ENCODE measurements at places on chromosomes 13 and 19.
A peak's percentile ranks its signal among the peaks of the same experiment; 100 is the strongest.

DNA sequence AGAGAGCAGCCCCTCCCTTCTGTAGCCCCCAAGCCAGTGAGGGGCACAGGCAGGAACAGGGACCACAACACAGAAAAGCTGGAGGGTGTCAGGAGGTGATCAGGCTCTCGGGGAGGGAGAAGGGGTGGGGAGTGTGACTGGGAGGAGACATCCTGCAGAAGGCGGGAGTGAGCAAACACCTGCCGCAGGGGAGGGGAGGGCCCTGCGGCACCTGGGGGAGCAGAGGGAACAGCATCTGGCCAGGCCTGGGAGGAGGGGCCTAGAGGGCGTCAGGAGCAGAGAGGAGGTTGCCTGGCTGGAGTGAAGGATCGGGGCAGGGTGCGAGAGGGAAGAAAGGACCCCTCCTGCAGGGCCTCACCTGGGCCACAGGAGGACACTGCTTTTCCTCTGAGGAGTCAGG, 4.2 kb downstream of the KLK3 start:
- no peak for DNase-seq

DNA sequence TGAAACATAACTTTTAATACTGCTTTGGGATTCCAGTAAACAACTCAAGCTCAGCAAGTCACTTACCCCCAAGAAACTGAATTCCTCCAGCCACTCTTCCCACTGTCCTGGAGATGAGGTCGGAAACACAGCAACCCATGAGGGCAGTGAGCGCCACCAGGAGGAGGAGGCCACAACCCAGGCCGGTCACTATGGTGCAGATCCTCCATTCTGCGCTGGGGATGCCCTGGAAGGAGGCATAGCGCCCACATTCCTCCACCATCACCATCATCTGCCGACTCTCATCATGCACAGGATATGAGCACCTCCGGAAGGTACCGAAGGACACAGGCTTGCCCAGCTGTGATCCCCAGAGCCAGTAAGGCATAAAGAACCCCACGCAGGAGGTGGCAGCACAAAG, 2.2 kb downstream of the LHFPL6 start:
- no peak for DNase-seq

DNA sequence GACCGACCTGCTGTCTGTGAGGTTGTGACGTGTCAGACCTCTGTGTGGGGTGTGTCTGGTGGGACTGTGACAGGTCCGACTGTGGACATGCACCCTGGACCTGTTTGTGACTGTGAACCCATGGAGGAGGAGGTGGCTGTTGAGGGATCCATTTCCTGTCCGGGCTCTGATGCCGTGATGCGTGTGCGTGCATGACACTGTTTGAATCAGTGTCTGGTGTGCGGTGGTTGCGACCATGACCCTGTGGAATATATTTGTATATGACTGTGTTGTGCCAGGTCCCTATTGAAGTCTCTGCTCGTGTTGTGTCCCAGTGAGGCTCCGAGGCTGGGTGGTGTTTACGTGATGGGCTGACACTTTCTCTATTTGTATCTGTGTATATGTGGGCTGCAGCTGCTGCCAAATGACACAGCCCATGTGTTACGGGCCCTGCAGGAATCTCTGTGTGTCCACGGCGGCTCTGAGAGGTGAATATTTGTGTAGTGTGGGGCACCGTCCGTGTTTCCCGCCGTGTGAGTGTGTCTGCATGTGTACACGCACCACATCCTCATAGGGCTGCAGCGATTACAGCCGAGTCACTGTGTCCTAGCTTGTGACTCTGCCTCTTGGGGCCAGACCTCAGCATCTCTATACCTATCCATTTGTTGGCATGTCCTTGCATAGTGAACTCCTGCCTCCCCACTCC, 18.3 kb downstream of the CCDC97 start:
- DNase-seq = no peak

DNA sequence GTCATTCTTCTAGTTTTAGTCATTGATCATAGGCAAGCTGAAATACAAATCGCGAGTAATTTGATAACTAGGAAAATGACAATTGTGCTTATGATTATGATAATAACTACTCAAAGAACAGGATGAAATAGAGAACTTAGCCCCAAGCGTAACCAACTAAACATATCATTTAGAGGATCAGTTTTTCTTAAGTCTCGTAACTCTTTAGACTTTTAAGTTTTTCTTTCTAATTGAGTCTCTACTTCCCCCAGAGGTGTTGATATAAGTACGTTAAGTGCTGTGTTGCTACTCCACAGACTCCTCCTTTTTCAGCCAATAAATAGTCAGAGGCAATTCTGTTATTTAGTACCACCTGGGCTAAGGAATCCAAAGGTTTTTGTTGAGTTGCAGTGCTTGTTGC, 96.3 kb downstream of the NHLRC3 start:
- no peak for DNase-seq

GRCh38 chr19:17538684-17539237, 16.7 kb upstream of the COLGALT1 start:
- DNase-seq = no peak

GRCh38 chr19:17754634-17755442, 3.6 kb downstream of the FCHO1 start:
- DNase-seq = no peak

- no peak for DNase-seq
Observed at GRCh38 chr13:30974350-30974749, 41.9 kb downstream of the TEX26 start.

DNA sequence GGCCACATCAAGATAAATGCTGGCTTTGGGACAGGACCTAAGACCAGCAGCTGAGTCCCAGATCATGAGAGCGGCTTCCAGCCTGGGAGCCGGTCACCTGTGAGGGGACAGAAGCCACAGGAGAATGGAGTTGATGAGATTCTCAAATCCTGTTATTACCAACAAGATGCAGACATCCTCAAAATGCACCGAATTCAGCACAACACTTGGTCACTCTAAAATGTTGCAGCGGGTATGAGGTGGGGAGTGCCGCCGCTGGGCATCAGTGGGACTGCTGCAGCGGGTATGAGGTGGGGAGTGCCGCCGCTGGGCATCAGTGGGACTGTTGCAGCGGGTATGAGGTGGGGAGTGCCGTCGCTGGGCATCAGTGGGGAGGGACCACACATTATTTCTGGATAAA, 21.2 kb downstream of the RANBP3 start:
- no peak for DNase-seq

GRCh38 chr19:35045667-35046300, 4.3 kb downstream of the HPN start:
- no peak for DNase-seq

DNA sequence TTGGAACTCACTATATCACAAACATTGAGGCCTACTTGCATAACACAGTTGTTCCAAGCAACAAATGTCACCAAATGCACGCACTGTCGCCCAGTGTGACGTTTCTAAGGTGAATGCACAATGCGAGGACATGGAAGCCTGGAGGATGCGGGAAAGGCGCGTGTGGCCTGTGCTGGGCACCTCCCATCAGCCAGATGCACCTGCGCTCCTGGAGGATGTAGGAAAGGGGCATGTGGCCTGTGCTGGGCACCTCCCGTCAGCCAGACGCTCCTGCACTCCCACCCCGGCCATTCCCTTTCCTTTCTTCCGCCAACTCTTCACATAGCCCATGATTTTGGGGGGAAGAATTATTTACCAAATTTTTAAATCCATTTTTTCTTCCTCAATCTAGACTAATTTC, 202.4 kb upstream of the SOX1 start:
- DNase-seq = no peak

DNA sequence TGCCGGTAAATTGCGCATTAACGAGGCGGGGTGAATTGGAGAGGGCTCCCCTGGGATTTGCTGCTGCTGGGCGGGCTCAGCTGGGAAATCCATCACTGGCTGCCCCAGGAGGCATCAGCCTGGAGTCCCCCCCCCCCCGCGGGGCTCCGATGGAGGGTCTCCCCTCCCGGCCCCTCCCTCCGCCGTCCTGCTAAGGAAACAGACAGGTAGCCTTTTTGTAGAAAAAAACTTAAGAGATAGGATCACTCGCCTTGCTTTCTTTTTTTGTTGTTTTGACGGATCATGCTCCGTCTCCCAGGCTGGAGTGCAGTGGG, 6.8 kb downstream of the TLE6 start:
- no peak for DNase-seq

DNA sequence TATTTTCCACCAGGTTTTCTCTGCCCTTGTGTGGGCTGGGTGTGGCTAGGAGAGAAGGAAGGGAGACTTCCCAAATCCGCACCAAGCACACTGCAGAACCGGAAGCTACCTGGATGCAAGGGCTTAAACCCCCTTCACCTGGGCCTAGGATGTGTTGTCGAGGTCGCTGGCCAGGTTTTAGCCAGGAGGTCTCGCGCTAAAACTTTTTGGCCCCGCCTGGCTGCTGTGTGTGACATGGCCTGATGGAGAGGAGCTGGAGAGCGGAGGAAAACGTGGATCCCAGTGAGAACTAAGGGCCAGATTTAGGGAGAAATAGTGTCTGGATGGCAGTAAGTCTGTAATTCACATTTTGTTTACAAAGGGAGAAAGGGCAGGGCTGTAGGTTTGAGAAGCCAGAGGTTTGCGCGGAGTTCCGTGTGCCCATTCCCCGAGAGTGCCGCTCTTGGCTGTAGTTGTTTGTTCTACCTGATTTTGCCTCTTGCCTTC, 3.1 kb upstream of the TSHZ3 start:
- no peak for DNase-seq

DNA sequence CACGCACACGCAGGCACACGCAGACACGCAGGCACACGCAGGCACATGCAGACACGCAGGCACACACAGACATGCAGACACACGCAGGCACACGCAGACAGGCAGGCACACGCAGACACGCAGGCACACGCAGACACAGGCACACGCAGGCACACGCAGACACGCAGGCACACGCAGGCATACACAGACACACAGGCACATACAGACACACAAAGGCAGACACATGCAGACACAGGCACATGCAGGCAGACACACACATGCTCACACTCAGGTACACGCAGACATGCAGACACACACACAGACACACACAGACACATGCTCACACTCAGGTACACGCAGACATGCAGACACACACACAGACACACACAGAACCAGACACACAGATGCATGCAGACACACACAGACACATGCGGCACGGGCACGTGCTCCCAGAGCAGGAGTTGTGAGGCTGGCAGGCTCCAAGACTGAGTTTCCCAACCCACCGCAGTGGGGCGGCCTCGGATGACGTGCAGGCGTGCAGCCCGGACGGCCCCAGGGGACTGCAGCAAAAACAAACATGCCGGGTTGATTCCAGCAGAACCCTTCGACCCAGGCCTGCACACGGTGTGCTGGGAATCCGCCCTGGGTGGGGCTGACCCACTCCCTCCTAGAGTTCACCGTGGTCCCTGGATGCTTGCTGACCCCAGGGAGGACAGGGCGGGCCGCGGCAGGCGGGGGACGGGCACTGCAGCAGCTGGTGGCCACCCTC, 100.0 kb downstream of the GADD45B start:
- no peak for DNase-seq

DNA sequence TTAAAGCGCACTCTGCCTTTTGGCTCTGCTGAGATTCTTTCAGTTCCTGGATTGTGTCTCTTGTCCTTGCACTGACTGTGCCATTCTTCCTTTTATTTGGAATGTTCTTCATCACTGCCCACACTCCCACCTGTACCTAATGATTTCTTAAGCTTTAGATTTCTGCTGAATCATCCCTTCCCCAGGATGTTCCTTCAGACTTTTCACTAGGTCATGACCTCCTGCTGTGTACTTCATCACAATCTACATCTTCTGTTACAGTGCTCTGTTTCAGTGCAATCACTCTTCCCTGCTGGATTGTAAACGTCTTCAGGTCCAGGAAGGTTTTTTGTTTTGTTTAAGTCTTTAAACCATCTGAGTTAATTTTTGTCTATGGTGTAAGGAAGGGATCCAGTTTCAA, 281.0 kb downstream of the ATP8A2 start:
- DNase-seq = peak; percentile 56
